ENCODE measurements at places on chromosomes 5 and 9.

- DNase-seq: no peak
Observed at GRCh38 chr5:83510260-83510659, 38.7 kb downstream of the VCAN start.

GRCh38 chr5:155605920-155606319, 592.4 kb downstream of the KIF4B start:
- DNase-seq: no peak

DNA sequence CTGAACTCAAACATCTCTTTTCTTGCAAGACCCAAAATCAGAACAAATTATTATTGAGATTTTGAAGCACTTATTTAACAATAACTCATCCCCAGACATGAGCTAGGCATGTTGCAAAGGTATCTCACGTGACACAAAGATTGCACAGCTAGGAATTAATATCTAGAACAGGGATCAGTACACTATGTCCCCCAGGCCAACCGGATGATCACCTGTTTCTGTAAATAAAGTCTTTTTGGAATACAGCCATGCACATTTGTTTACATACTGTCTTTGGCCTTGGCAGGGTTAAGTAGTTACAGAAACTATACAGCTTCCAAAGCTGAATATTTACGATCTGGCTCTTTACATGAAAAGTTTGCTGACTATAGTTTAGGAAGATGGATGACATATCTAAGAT, 287.7 kb downstream of the ACTL7B start:
- DNase-seq: no peak

DNA sequence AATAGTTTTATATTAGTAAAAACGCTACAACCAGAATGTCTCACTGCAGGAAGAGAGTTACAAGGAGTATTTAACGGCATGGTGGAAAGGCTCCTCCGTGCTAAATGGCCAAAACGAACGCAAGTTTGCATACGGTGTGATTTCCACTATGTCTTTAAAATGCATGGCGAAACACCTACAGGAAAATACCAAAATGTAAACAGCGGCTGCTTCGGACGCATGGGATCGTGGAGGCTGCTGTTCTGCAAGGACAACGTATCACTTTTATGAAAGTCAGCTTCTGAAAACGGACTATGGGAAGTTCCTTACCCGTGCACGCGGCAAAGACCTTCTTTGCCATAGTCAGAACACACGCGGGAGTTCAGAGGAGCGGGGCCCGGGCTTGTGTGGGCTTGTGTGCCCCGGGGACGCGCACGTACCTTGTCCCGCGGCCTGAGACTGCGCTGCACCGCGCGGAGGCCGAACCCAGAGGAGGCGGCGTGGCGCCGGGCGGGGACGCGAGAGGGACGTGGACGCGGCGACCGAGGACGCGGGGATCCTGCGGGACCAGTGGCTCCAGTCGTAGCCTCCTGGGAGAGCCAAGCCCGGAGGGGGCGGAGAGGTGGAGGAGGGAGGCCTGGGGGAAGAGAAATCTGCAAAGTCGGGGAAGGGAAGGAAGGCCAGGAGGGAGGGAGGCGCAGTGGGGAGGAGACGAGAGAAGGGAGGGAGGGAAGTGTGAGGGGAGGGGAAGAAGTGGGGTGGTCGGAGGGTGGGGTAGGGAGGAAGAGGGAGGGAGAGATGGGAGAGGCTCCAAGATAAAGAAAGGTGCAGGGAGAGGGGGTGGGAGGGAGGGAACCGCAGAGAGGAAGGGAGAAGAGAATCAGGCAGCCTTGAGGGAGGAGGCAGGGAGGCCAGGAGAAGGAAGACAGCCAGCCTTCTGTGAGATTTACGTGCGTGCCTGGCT, at the start of gene CMBL:
Gene CMBL, minus strand, starts transcription at position 697 of the 943 bp plus-strand sequence. CDS start 17,140 bp downstream, outside the sequence.
- peak; percentile 20 for DNase-seq

DNA sequence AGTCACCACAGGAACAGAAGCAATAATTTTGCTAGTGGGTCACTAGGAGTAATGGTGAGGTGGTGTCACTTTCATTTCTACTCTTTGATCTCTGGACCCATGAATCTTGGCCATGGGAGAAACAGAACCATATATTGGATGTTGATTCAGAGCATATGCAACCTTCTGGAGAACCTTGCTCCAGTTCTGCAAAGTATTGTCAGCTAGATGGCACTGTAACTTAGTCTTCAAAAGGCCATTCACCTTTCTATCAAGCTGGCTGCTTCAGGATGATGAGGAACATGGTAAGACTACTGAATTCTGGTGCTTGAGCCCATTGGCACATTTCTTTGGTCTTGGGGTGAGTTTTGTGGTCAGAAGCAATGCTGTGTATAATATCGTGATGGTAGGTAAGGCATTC, 129.1 kb upstream of the FBN2 start:
- no peak for DNase-seq

DNA sequence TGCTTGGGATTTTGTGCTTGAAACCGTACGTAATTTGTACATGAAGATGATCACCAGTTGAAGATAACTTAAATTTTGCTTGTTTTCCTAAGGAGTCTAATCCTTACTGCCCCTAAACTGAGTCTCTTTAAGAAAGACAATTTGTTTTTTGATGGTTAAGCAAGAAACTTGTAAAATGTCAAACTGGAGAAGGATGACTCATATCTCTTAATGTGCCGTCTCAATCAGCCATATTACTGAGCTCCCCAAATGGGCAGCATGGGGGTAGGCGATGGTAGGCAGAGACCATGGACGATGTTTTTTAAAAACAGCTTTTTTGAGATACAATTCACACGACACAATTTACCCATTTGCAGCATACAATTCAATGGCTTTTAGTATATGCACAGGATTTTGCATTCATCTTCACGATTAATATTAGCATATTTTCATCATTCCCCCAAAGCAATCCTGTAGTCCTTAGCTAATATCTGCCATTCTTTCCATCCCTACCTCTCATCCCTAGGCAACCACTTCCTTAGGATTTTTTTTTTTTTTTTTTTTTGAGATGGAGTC, 14.3 kb downstream of the ARHGAP26 start:
- DNase-seq: no peak

GRCh38 chr5:118919016-118919415, 69.3 kb downstream of the DTWD2 start:
- no peak for DNase-seq

DNA sequence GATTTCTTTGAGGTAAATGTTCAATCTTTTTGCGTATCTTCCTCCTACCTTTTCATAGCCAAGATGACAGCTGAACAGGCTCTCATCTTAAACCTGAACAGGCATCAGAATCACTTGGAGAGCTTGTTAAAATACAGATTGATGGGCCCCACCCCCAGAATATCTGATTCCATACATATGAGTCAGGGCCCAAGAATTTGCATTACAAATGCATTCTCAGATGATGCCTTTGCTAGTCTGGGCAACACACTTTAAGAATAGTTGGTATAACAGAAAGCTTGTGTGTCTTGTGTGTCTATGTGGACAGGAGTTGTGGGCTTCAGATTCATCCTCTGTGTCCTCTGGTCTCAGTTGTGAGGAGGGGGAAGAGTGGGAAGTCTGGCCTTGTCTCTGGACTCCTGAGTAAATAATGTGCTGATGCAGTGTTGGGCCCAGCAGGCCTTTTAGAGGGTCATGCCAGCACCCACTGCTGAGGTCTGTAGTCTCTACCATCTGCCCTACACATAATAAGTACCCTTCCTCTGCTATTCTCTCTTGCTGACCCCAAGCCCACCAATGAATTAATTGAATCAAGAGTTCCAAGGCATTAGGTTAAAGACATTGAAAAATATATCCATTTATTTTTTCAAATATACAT, 43.1 kb downstream of the PTCD2 start:
- DNase-seq: no peak

- DNase-seq: no peak
Observed at GRCh38 chr9:127144670-127145445, 22.4 kb upstream of the ANGPTL2 start.

DNA sequence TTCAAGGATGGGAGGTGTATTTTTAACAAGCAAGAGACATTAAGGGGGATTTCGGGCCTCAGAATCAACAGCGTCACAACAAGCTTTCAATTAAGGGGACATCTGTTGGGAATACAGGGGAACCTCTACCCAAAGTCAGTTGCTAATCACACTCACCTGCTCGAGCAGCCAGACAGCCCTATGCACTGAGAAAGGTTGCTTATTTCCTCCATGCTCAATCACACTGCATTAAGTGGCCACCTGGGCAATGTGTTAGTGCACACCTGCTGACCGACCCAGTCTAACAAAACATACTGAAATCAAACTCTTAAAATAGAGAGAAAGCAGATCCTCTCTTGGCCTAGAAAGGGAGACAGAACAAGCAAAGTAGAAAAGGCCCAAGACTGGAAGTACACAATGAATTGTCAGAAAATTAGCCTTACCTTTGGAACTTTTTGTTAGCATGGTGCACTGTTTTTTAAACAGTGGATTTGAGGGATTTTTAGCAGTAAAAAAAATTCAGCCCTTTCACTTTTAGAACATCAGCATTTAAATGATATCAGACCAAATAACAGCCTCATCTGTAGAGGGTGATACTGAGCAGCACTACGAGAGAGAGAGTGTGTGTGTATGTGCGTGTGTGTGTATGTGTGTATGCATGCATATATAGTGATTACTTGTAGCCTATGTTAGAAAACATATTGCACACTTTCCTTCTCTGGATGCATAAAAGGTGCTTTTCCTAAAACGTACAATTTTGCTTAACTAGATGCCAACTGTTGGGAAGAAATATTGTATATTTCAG, 1118.6 kb upstream of the DMAC1 start:
- no peak for DNase-seq

DNA sequence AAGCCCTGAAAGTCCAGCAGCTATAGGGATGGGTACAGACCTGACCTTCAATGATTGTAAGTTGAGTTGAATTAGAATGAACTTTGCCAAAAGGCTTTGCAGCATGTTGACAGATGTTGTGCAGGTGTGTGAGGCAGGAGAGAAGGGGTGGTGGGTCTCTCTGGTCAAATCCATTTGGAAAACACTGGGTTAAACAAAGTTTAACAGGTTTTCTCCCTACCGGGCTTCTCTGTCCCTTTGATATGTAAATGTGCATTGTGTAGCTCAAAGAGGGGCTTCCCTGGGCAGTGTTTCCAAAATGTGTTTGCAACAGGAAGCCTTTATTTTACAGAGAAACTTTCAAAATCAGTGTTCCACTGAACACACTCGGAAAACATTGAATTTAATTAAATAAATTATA, 72.1 kb upstream of the BRINP1 start:
- DNase-seq: no peak

GRCh38 chr5:76283670-76284069, 119.4 kb upstream of the IQGAP2 start:
- no peak for DNase-seq

GRCh38 chr5:163908253-163908652, 402.8 kb downstream of the MAT2B start:
- no peak for DNase-seq

DNA sequence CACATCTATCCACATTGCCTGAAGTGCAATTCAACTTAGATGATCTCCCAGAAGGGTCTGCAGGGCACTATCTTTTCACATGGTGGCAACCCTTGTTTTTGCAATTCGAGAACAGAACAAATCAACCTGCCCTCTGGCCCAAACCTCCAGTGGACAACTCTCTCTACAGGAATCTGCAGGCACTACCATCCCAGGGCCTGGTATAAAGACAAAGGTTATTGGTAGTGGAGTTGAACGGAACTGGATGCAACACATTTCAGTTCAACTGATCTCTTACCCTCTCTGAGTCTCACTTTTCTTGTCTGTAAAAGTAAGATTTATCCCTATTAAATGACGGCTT, 153.2 kb upstream of the EGFLAM start:
- no peak for DNase-seq

DNA sequence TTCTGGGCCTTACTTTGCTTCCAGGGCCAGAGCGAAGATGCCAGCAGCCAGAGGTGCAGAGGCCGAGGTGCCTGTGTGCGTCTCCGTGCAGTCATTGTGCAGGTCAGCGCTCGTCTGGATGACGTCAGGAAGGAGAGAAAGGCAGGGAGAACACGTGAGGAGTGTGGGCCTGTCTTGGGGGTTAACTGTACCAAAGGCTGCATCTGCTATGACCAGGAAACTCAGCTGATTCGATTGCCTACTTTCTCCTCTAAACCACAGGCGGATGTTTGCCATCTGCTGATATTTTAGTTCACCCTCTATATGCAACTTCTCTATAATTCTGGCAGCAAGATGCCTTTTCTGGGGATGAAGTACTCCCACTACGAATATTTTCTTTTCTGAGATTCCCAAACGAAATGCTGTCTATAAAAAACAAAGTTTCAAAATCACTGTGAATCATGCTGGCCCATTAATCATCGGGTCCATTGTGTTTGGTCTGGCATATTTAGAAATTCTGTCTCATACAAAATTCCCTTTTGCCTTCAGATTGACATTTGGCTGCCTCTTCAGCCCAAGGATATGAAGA, 24.8 kb downstream of the PCSK1 start:
- no peak for DNase-seq

DNA sequence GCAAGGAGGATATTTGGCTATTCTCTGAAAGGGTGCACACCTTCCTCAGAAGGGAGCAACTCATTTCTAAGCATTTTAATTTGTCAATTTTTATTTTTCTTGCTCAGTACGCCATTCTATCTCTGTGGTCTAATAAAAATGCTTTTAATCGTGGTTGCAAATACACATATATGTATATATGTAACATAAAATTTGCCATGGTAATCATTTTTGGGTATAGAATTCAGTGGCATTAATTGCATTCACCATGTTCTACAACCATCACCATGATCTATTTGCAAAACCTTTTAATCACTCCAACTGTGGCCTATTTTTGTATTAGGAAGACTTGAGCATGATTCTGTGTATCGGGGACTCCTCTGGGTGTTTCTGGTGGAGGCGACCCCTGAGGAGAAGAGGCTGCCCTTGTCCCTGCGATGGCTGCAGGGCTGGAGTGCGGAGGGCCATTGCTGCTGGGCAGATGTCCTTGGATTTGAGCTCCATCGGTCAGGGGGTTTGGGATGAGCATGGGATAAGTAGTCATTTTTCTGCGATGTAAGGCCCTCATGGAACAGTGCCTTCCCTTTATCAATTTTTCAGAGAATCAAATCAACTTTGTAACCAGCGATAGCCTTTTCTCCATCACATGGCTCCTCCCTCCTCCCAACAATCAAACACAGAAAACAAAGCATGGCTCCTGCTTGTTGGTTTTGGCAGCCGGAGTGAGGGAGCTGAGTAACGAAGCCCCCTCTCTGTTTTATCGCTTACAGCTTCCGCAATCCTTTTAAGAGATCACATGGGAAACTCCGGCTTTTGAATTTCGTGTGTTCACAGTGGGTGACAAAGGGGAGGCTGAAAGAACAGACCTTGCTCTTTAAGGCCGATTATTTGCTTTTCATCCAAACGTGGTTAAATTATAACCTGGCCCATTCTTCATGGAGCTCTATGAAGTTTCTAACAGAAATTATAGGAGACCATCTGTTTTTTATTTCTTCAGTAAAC, 187.3 kb downstream of the TENT4A start:
- DNase-seq: no peak
